ENCODE measurements at places on chromosomes 4 and X.

DNA sequence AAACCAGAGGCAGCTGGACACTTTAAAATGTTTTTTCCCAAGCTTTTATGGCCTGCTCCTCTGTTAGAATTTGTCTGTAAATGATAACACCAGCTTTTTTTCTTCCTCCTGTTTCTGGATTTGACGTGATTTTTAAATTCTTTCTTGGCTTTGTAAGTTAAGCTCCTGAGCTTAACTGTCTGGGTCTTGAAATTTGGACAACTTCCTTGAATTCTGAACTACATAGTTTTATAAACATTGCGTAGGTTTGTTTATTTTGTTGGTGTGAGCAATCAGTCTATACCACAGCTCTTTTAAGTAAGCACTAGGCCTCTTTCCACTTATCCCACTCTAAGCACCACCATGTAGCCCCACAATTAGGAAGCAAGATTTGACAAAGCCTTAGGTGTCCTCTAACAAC, 144.4 kb upstream of the GUCY1A1 start:
- DNase-seq, result no peak

- no peak for DNase-seq
Measured at GRCh38 chrX:154800478-154801210, 4.6 kb downstream of the MPP1 start.

GRCh38 chr4:63492515-63492914, 916.7 kb downstream of the TECRL start:
- no peak for DNase-seq

- DNase-seq, result peak; percentile 49
Measured at GRCh38 chr4:121408-122084, 2.8 kb upstream of the ZNF718 start.

DNA sequence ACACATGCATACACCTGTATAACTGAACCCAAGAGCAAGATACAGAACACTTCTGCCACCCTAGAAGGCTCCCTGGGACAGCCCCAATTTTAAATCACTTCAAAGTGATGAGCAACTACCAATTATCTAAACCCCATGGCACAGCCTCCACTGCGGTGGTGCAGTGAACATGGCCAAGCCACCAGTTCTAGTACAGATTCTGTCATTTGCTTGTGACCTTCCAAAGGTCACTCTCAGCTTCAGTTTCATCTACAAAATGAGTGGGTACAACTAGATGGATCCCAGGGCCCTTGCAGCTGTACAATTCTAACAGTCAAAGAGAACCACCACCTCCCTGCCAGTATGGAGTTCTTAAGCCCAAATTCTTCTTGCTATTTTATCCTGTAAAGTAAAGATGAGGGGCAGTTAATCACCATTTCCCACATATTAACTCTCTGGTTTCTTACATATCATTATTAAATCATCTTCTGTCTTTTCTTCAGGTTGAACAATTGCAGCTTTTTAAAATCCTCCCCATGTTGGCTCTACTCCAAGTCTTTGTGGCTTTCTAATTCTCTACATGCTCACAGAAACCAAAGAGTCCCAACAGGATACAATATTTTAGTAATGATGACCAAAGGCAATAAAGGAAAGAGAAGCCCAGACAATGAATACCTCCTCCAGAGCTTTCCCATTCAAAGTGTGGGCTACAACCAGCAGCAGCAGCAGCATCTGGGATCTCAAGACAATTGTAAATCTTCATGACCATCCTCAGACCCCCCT, 39.0 kb upstream of the GPM6B start:
- no peak for DNase-seq

DNA sequence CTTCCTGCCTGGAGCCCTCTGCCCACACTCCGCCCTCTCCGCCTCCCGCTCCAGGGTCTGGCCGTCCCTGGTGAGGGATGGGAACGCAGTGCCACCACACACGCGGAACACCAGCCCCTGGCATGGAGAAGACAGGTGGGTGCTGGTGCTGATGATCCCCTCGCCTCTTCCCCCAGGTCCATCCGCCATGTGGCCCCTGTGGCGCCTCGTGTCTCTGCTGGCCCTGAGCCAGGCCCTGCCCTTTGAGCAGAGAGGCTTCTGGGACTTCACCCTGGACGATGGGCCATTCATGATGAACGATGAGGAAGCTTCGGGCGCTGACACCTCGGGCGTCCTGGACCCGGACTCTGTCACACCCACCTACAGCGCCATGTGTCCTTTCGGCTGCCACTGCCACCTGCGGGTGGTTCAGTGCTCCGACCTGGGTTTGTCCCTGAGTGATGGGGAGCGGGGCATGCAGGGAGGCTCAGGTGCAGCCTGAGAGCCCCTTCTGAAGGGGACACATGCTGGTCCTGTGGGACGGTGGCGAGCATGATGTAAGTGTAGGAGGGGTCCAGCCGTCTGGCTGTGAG, 9.8 kb downstream of the BGN start:
- DNase-seq, result no peak

GRCh38 chr4:1470816-1471442, 64.7 kb upstream of the NKX1-1 start:
- DNase-seq, result no peak

- DNase-seq, result no peak
Measured at GRCh38 chrX:54928876-54929275, 8.3 kb downstream of the TRO start.

GRCh38 chr4:44777115-44777514, 50.8 kb upstream of the GNPDA2 start:
- DNase-seq, result no peak

DNA sequence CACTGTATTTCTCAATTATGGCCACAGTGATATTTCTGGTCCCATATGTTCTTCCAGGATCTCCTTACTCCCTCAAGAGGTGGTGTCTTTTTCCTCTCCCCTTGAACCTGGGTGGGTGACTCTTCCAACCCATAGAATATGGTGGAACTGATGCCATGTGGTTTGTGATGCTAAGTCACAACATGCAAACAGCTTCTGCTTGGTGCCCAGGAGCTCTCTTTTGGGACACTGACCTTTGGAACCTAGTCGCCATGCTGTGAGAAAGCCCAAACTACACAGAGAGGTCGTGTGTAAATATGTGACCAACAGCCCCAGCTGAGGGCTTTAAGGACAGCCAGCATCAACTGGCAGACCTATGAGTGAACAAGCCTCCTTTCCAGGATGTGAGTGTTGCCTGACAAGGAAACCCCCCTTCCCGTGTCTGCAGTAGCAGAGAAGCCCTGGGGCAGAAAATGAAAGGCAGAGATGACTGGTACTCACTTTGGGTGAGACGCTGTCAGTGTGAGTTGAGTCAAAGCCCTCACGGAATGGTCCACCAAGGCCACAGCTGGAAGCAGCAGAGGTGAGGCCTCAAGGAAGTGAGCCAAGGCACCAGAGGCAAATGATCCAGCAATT, 223.4 kb downstream of the BCOR start:
- no peak for DNase-seq

- DNase-seq, result peak; percentile 55
Measured at GRCh38 chr4:41258783-41259182, 2.1 kb downstream of the UCHL1 start.

DNA sequence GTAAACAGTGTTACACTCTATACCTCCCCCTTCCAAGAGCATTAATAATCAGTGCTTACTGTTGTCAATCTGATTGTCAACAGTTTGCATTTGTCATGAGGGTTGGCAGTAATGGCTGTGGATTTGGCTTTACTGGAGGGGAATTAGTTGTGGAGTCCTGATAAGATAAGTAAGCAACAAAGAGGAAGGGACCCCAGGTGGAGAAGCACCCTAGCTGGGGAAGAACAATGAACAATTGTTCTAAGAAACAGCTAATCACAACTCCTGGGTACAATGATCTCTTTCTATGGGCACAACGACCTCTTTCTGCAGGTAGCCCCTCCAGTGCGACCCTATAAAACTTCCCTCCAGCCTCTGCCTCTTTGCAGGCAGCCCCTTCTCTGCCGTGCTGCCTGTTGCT, 53.2 kb upstream of the CDKN2AIP start:
- DNase-seq, result peak; percentile 45

GRCh38 chr4:48340276-48340964, 909 bp upstream of the SLAIN2 start:
- peak; percentile 69 for DNase-seq

DNA sequence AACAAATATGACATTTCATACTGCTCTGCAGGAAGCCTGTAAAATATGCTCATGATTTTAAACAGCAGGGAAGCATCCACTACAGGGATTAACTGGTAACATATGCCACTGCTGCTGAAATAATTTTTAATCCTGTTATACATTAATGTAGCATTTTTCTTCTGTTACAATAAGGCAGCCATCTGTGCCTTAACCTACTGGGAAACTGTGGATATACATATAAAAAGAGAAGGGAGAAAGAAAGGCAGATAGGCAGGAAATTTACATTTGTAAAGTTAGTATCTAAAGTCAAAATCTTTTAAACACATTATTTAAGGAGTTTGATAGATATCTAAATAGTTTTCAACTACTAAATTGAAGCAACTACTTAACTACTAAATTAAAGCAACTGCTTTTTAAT, 514.6 kb upstream of the KLHL4 start:
- no peak for DNase-seq

DNA sequence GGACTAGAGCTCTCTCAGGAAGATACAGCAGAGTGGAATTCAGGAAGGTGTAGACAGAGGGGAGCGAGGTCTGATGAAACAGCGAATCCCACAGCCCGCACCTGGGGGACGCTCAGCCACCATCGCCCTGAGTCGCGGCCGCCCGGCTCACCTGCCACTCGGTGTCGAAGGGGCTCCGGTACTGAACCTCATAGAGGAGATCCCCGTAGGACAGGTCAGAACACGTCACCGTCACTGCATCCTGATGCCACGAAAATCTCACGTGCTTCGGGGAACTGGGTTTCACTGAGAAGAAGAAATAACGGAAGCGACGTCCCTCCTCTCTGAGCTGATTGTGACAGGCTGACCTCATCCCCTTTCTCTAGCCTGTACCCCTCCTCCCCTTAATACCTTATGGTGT, 10.2 kb downstream of the CRLF2 start:
- DNase-seq, result no peak

- no peak for DNase-seq
Measured at GRCh38 chr4:100591161-100591876, 73.5 kb upstream of the EMCN start.

DNA sequence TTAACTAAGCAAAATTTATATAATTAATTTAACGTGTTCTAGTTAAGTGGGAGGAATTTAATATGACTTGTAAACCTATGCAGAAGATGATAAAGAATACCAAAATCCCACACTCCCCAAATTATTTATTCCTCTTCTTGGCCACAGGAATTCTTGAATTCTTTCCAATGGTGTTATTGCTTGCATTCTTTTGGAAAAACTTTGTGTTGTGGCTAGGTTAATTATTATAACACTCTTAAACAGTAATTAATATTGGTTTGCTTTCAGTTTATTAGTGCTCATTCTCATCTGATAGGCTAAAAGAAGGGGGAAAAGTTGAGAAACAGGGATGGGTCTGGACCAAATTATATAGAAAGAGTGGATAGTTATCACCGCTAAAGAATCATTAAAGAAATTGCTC, 141.5 kb upstream of the PABPC4L start:
- DNase-seq, result no peak

DNA sequence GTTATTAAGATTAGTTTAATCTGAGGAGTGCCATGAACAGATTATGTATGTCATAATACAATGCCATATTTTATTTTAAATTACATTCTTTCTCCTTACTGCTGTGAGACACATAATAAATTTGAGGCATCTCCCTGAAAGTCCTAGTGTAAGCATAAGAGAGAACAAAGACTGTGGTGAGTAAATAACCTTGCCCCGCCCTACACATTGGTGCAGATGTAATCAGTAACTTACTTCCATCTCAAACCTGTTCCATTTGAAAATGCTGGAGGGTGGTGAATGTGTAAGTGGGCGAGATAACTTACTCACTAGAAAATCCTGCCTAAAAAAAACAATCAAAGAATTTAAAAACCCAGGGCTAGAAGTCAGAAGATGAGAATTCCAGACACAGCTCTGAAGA, 338.1 kb upstream of the SLIT2 start:
- no peak for DNase-seq

All from hematopoietic multipotent progenitor cell treated with erythropoietin and hydrocortisone succinate and interleukin-3 and kit ligand, for 6 days (in vitro differentiated cells).